Progenitor cell of endocrine pancreas (in vitro differentiated cells): ENCODE measurements at places on chromosomes 2 and 18.

DNA sequence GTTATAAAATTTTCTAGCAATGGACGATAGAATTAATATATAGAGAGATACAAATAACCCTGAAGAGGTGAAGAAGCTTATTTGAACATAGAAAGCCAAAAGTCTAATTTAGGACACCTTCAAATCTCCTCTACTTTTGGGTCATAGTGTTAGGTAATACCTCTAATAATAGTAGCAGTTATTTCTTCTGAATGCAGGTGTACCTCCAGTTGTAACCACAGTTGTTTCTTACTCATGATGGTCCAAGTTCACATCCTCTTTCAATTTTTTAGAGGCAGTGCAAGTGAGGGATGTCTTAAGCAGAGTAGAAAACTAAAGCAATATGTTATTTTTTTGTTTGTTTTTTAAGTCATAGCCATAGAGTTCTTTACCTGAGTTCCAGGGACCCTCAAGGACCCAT lies 429.5 kb downstream of the CCDC85A start:
- H3K4me1 ChIP-seq, result peaks cover 5% of the 10 kb centered on the region
- no peak for DNase-seq
- no peaks in the 10 kb centered on the region for H3K27me3 ChIP-seq
- no peak overlapping the region for H3K4me3 ChIP-seq
- H3K27ac ChIP-seq, result no peak overlapping the region
- no peaks in the 10 kb centered on the region for H3K36me3 ChIP-seq

- H3K27me3 ChIP-seq, result no peaks in the 10 kb centered on the region
- H3K4me1 ChIP-seq, result no peaks in the 10 kb centered on the region
- no peak overlapping the region for H3K4me3 ChIP-seq
- H3K27ac ChIP-seq, result no peak overlapping the region
- H3K36me3 ChIP-seq, result no peaks in the 10 kb centered on the region
Measured at GRCh38 chr2:59032499-59032898, 791.4 kb upstream of the FANCL start.

DNA sequence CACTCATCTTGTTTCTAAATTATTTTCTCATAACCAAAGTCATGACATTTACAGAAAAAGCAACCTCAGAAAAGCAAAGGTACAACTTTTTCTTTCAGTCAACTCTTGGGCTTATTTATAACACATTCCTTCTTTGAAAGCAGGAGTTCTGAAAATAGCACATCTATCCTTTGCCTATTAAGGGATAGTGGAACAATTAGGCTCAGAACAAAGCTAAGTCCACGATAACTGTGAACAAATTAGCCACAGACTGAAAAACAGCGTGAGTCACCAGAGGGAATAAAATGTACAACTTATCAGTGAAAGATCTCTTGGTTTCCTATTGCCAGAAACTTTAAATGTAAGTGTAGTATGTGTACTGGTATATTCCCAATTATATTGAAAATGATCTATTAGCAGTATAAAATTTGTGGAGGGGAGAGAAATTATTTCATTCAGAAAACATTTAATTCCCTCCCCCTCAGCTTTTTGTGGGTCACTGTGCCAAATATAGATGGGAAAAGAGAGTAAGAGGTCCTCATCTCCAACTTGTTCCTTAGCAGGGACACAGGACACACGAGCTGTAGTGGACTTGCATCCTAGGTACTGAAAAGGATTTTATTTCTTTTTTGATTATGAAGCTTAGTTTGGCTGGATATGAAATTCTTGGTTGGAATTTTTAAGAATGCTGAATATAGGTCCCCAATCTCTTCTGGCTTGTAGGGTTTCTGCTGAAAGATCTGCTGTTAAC lies 15.4 kb upstream of the MATN3 start:
- no peaks in the 10 kb centered on the region for H3K27me3 ChIP-seq
- no peak overlapping the region for H3K27ac ChIP-seq
- no peaks in the 10 kb centered on the region for H3K4me1 ChIP-seq
- H3K4me3 ChIP-seq, result no peak overlapping the region
- no peak for DNase-seq

DNA sequence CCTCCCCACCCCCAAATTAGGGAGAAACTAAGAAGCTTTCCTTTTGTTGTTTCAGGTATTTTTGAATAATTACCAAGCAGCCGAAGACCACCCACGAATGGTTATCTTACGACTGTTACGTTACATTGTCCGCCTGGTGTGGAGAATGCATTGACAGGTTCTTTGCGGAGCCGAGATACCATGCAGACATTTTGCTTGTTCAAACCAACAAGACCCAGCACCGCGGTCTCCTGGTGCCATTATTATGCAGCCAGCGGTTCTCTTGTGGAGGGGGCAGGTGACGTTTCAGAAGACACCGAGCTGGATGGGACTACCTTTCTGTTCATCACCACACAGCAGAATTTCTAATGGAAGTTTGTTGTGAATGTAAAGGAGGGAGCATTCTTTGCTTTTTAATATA lies 43.4 kb downstream of the BCL2L11 start:
- DNase-seq, result no peak
- H3K27me3 ChIP-seq, result no peaks in the 10 kb centered on the region
- H3K36me3 ChIP-seq, result peaks cover 19% of the 10 kb centered on the region
- peaks cover 34% of the 10 kb centered on the region for H3K4me1 ChIP-seq
- H3K4me3 ChIP-seq, result no peak overlapping the region

DNA sequence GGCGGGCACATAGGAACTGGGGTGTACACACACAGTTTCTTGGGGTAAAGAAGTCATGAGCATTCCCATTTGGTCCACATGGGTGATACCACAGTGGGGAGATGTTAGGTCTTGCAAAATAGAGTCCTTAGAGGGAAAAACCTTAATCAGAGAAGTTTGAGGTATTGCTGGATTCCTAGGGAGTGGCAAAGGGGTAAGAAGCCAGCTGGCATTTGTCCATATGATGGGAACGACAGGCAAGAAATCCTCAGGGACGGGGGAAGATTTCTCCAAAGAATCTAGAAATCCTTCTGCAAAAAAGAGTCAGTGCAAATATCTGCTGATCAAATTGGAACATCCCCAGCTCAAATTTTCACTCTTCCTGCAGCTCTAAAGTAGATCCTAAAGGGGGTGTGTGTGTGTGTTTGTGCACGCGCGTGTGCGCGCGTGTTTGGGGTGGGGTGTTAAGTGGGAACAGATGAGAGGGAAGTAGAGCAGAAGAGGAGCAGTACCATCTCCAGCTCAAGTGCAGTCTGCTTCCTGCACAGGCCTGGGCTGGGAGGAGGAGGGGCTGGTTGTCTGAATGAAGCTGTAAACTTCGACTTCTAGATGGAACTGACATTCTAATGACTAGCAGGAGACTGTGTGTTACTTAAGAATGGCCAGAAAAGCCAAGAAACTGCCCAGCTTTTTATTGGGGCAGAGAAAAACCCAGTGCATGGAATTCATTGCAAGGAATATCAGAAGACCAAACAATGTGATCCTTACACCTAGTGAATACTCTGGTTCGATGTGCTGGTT lies 168.0 kb downstream of the SPP2 start:
- no peak overlapping the region for H3K4me3 ChIP-seq
- no peaks in the 10 kb centered on the region for H3K36me3 ChIP-seq
- H3K27me3 ChIP-seq, result peaks cover 3% of the 10 kb centered on the region
- no peak overlapping the region for H3K27ac ChIP-seq

DNA sequence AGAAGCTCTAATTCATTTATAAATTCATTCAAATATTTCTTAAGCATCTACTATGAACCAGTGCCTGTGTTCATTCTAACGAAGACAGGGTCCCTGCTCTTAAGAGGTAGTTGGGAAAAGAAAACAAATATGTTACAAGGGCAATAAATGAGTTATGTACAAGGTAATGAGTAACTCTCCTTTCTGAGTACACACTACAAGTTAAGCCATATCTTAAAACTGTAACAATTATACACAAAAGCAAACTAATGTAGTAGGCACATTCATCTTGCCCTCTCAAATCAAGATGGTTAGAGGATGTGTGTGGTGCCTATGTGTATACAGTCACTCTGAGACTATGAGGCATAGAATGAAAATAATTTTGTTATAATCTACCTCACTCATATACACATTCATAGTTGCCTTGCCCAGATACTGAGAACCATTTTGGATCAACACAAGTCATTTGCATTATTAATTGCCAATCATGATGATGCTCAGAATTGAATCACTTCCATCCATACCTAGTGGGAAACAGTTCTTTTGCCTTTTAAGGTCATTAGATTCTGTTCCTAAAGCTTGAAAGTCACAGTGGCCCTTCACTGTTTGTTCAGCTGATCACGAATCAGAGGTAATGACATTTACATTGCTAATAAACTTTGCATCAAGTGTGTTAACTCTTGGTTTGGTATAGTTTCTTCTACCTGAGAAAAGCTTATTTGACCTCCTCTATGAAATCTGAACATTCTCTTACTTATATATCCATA lies 283.1 kb downstream of the ZNF385B start:
- peaks cover 20% of the 10 kb centered on the region for H3K4me1 ChIP-seq
- H3K27ac ChIP-seq, result peak overlapping the region; percentile 1
- no peaks in the 10 kb centered on the region for H3K36me3 ChIP-seq
- H3K27me3 ChIP-seq, result no peaks in the 10 kb centered on the region
- H3K4me3 ChIP-seq, result no peak overlapping the region

DNA sequence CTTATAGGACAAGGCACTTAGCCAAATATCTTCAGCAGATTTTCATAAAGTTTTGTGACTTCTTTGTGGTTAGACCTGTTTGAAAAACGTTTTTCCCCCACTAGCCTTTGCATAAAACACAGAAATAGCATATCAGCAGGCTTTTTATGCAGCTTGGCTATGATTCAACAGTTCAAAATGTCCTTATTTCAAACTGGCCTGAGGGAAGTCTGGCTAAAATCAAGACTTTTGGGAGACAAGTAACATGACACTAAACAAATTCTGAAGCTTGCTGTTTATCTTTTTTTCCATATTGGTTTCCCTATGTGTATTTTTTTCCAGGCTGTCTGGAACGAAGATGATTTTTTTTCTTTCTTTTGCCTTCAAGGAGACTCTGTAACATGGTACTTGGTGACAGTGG lies 95.1 kb upstream of the L3MBTL4 start:
- no peaks in the 10 kb centered on the region for H3K36me3 ChIP-seq
- peaks cover 3% of the 10 kb centered on the region for H3K27me3 ChIP-seq
- no peak overlapping the region for H3K4me3 ChIP-seq
- H3K4me1 ChIP-seq, result peaks cover 6% of the 10 kb centered on the region
- no peak for DNase-seq
- H3K27ac ChIP-seq, result peak overlapping the region; percentile 25

- DNase-seq, result no peak
- no peak overlapping the region for H3K27ac ChIP-seq
- H3K36me3 ChIP-seq, result no peaks in the 10 kb centered on the region
- H3K4me1 ChIP-seq, result peaks cover 30% of the 10 kb centered on the region
Measured at GRCh38 chr2:236972491-236973342, 113.0 kb upstream of the COPS8 start.

DNA sequence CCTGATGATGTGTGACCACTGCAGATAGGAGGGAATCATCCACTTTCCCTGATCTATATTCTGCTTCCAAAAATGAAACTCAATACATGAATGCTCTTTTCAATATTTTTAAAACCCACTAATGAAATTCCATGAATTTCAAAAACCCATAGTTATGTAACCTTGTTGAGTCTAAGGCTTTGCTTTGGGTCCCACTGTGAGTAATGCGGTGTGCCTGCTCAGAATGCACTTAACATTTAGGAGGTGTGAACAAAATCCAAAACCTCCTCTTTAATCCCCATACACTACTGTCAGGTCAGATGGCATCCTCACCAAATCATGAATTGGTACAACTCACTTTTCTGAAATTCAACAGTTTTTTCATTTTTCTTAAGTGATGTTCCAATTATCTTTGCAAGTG lies 50.4 kb downstream of the CCDC93 start:
- H3K4me1 ChIP-seq, result peaks cover 8% of the 10 kb centered on the region
- no peak overlapping the region for H3K4me3 ChIP-seq
- no peaks in the 10 kb centered on the region for H3K27me3 ChIP-seq

- H3K4me3 ChIP-seq, result peak overlapping the region; percentile 92
- no peak for DNase-seq
- peaks cover 21% of the 10 kb centered on the region for H3K4me1 ChIP-seq
- no peaks in the 10 kb centered on the region for H3K27me3 ChIP-seq
Measured at GRCh38 chr2:64017811-64018700, 1.2 kb downstream of the VPS54 start.

- H3K27ac ChIP-seq, result no peak overlapping the region
- H3K36me3 ChIP-seq, result no peaks in the 10 kb centered on the region
- H3K4me1 ChIP-seq, result no peaks in the 10 kb centered on the region
- no peak overlapping the region for H3K4me3 ChIP-seq
- H3K27me3 ChIP-seq, result peaks cover 14% of the 10 kb centered on the region
- DNase-seq, result no peak
Measured at GRCh38 chr2:235215248-235215647, 263.4 kb downstream of the SH3BP4 start.

DNA sequence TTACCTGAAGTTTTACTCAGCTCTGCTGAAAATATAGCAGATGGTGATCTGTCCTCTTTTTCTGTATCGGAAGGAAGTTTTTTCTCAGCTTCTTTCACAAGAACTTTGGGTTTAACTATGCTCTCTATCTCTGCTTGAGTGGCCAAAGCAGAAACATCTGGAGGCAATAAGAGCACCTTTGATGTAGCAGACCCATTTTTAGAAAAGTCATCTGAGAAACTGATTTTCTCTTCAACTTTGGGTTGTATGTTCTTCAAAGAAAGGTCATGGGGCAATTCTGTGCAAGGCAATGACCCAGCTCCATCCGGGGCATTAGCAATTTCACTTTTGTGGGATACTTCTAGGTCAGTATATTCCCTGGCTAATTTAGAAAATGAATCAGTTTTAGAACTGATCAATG lies 25.2 kb downstream of the RTN4 start:
- no peak overlapping the region for H3K27ac ChIP-seq
- peaks cover 5% of the 10 kb centered on the region for H3K4me1 ChIP-seq
- no peak for DNase-seq
- H3K4me3 ChIP-seq, result no peak overlapping the region

DNA sequence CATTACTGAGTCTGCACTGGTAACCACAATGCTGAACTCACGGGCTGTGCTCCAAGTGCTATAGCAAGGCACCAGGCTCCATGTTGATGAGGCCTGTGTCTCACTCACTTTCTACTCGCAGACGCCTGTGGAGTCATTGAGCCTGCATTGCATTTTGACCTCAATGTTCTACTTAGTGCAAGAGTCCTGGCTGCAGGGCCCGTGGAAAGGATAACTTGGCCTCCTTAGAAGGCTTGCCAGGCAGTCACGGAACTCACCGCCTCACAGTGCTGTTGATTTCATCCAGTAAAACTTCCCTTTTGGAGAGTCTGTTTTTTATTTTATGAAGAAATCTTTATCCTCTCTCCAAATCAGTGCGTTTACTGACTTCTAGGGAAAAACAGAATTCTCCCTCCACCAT lies 290.4 kb downstream of the RNF144A start:
- H3K4me3 ChIP-seq, result no peak overlapping the region
- H3K36me3 ChIP-seq, result no peaks in the 10 kb centered on the region
- no peaks in the 10 kb centered on the region for H3K27me3 ChIP-seq
- DNase-seq, result no peak
- peaks cover 2% of the 10 kb centered on the region for H3K4me1 ChIP-seq
- H3K27ac ChIP-seq, result no peak overlapping the region

DNA sequence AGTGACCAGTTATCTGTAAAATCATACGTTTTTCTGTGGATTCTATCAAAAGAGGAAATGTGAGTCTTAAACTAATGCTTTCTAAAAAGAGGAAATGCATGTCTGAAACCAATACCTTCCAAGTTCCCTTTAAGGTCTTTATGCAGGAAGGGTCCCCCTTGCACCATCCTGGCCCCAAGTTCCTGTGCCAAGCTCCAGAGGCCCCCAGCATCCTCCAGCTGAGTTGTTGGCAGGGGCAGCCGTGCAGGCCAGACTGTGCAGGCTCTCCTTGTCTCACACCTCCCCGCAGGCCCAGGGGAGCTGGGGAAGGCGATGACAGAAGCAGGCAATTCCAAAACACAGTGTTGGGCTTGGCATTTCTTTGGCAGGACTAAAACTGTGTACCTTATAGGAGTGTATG lies 39.2 kb downstream of the DPYSL5 start:
- no peaks in the 10 kb centered on the region for H3K36me3 ChIP-seq
- H3K27ac ChIP-seq, result no peak overlapping the region
- no peaks in the 10 kb centered on the region for H3K27me3 ChIP-seq
- DNase-seq, result no peak
- no peak overlapping the region for H3K4me3 ChIP-seq
- no peaks in the 10 kb centered on the region for H3K4me1 ChIP-seq
